ENCODE measurements at places on chromosomes 12 and 14.

DNA sequence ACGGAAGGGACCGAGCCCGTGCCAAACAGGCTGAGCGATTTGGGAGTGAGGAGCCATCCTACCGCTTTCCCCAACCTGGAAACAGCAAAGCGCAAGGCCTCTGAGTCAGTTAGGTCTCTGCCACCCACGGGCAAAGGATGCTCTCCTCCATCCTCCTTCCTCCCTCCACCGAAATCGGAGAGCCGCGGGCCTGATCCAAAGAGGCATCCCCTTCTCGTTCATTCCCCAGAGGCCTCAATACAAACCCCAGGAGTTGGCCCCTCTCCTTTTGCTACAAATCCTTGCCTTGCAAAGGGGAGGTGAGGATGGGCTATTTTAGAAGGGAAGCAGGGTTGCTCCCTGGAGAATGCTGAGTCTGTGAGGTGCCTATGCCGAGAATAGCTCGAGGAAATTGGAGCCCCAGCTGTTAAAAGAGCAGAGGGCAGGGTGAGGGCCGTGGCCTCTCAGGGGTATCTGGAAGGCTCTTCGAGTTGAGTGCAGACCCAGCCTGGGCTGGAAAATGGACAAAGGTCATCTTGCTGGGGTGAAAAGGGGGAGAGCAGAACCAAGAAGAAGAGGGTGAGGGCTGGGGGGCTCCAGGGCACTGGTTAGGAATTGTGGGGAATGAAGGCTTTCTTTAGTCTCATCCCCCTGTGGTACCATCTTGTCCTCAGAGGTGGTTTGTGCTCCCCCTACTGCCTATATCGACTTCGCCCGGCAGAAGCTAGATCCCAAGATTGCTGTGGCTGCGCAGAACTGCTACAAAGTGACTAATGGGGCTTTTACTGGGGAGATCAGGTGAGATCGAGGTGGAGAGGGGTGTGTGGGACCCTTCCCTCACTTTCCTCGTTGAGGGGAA, 1.1 kb downstream of the TPI1 start:
- DNase-seq = no peak

GRCh38 chr12:44848703-44849085, 27.4 kb downstream of the NELL2 start:
- DNase-seq = no peak

DNA sequence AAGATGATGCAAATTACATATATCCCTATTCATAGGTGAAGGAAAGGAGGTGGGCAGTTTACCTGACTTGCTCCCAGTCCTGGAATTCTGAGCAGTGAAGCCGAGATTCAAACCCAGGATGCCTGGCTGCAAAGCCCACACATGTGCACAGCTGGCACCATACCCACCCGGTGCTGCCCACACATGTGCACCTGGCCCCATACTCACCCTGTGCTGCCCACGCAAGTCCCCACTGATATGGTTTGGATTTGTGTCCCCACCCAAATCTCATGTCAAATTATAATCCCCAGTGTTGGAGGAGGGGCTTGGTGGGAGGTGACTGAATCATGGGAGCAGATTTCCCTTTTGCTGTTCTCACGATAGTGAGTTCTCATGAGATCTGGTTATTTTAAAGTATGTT, 179.2 kb upstream of the C14orf180 start:
- DNase-seq = no peak

GRCh38 chr12:112270673-112271072, 111.6 kb downstream of the HECTD4 start:
- DNase-seq = no peak

- no peak for DNase-seq
Measured at GRCh38 chr14:73762375-73762822, 48.2 kb upstream of the PNMA1 start.

GRCh38 chr12:7376196-7376595, 67.8 kb downstream of the CD163L1 start:
- DNase-seq = no peak

DNA sequence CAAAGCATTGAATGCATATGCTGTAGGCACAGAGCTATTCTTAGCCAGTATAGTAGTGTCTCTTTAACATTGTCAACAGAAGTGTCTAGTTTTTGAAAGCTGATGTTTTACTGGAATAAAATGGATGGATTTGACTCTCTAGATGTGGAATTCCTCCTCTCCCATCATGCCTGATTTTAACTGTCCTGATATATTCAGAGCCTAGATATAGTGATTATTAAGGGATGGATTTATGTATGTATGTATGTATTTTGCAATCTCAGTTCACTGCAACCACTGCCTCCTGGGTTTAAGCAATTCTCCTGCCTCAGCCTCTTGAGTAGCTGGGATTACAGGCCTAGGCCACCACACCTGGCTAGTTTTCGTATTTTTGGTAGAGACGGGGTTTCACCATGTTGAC, 144.8 kb upstream of the NAV3 start:
- no peak for DNase-seq

DNA sequence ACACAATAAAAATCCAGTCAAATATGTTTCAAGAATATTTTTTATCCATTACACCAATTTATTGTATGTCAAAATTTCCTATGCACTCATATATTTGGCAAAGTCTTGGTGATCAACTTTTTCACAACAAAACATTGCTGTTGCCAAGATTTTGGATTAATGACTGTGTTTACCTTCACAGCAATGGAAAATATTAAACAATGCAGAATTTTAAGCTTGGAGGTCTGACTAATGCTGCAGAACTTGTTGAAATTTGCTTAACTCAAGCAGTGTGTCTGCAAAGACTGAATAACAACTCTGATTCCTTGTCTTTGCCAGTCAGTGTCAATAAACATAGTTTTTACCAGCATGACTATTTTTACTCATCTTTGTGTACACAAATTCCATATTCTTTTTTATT, 336.4 kb downstream of the CCER1 start:
- DNase-seq = no peak

DNA sequence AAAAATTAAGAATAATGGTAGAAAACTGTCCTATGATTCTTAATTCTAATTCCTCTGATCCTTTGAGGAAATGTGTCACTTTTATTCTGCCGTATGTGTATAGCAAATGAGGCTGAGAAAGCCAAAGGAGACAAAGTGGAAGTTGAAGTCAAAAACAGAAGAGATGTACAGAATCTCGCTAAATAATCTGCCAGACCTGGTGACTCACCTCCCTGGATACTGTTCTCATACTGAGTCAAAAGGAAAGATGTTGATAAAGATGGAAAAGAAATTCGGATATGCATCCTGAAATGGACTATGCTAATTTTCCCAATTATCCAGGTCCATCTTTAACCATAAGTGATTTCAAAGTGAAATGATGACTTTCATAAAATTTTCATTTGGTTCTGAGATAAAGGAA, 92.5 kb downstream of the DUSP6 start:
- DNase-seq = no peak

DNA sequence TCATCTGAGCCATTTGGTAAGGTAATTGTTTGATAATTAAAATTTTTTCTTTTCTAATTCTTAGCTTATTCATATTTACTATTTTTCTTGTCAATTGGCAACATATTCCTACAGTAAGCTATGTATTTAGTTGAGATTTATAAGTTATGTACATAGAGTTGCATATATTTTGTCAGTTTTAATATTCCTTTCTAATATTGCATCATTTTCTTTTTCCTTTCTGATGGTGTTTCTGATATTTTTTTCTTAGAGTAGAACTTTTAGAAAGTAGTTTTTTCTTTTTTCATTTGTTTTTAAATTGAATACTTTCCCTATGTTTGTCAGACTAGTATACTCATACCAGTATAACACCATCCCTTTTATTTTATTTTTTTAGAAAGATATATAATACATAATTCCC, 131.3 kb downstream of the TTC6 start:
- no peak for DNase-seq

GRCh38 chr14:74563233-74563585, 48.8 kb downstream of the LTBP2 start:
- no peak for DNase-seq
